ENCODE measurements at places on chromosomes 7 and 10.

GRCh38 chr7:124754576-124755268, 10.9 kb downstream of the GPR37 start:
- no peak for DNase-seq

GRCh38 chr10:78803710-78804109, 265.1 kb upstream of the ZMIZ1 start:
- DNase-seq, result no peak

DNA sequence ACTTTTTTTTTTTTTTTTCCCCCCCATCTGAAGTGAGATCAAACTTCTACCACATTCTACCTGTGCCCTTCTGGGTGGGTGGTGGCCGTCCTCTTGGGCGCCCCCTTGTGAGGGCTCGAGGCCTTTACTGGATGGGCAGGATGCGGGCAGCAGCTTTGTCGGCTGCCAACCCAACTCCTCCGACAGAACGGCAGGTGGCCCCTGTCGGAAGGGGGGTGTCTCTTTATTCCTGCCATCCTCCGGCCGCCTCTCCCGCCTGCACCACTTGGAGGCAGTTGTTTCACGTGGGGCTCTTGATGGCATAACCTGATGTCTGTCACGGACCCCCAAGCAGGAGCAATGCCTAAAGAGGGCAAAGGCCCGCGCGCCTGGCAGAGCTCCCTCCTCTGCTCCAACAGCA, 31.0 kb downstream of the AMZ1 start:
- DNase-seq, result peak; percentile 34

- no peak for DNase-seq
Observed at GRCh38 chr7:712381-713138, 13.9 kb upstream of the DNAAF5 start.

GRCh38 chr7:34991938-34992840, 45.1 kb downstream of the DPY19L1 start:
- DNase-seq, result peak; percentile 20

- no peak for DNase-seq
Observed at GRCh38 chr7:44259547-44260457, 59.0 kb downstream of the YKT6 start.

- no peak for DNase-seq
Observed at GRCh38 chr7:88155756-88156155, 64.1 kb downstream of the SRI start.

DNA sequence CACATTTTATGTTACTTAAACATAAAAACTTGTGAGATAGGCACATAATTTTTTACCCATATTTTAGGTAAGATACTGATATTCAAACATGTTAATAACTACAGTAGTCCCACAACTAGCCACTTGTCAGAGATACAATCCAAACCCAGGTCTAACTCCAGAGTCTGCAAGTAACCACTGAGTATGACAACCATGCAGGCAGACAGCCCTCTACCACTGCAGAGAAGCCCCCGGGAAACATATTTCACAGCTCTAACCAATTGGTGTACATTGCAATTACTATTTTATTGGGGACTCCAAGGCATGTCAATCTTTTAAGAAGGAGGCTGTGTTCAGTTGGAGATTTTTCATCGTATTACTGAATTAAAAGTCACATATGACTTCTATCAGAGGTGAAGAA, 107.2 kb upstream of the FAM133B start:
- no peak for DNase-seq

DNA sequence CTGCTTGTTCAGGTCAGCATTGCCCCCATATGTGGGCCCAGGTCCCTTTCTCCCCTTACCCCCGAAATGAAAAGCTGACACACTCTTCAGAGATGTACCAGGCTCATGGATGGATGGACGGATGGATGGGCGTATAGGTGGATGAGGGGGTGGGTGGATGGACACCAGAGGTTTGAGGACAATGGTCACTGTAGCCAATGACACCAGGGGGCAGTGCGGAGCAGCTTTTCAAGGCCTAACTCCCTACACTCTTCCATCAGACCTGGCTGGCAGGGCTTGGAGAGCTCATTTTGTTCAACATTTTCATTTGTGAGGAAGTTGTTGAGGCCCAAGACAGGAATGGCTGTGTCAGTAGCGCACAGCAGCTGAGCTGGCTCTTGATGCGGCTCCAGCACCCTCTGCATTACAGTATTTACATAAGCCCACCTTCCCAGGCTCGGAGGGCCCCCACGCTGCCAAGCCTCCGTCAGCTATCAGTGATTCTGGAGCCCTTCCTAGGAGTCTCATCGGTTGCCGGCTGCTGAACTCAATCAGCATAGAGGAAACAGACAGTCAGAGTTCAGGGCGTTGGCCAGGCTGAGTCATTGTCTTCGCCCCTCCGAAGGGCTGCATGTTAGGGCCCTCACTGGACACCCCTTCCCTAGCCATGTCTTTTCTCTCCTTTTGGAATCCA, 11.6 kb upstream of the FFAR4 start:
- DNase-seq, result no peak
